ENCODE measurements at places on chromosomes 4 and X.

DNA sequence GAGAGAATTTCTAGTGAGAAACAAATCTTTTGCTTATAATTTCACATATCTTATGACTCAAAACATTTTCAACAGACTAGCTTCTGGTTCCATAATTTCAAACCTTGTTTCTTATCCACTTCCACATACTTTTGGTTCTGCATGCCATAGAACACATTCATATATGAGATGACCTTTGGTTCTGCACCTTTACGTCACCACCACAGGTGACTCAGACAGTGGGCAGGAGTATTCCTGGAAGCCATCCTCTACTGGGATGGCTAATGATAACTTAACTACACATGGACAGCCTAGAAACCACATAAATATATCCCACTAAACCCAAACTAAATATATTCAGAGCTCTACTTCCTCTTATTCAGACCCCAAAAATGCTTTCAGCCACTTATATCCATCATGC lies 133.3 kb downstream of the DCK start:
- no peak for DNase-seq

- DNase-seq: no peak
These were observed 436.6 kb downstream of the C4orf33 start for GRCh38 chr4:129532573-129532972.

GRCh38 chrX:15790769-15791290 lies 546 bp downstream of the ZRSR2 start:
- no peak for DNase-seq

GRCh38 chr4:86834901-86835300 lies 14.3 kb downstream of the SLC10A6 start:
- DNase-seq: no peak

- DNase-seq: peak; percentile 25
These were observed 487 bp downstream of the HMGB2 start for GRCh38 chr4:173333658-173334084.

Measured in GM10248 (cell line).